Stimulated activated CD4-positive, alpha-beta T cell treated with anti-CD3 and anti-CD28 coated beads, Interleukin-1b, Interleukin-23, amount 100 ng/mL, for 24 hours (primary cell): ENCODE measurements at places on chromosomes 7 and 10.

DNA sequence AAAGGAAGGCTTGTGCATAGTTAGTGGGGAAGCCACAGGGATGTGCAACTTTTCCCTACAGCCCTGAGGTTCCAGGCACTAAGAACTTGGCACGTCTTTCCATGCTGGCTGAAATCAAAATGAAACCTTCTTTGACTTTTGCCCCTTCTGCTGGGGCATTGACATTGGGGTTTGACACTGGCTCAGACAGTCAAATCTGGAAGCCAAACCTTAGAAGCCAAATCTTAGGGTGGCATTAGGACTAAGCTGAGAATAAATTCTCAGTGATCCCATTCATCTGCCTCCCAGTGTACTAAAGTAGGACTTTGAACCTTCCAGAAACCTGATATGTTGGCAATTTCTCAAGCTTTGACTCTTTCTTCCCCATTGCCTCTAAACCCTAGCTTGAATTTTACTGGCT, 31.3 kb upstream of the INSYN2A start:
- DNase-seq: no peak

DNA sequence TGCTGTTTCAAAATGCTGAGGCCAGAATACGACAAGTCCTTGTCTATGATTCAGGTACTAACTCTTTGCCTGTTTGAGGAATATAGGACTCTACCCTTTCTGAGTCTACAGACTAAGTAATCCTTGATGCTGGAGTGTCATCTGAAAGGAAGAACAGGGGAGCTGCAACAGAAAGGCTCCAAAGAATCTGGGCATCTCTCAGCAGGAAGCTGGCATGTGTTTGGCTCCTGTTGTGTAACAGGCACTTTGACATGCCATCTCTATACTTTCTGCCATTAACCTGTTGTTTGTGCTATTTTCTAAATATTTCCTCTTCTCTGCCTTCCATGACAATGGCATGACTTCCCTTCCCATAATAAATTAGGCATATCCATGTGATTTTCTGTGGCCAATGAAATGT, 409.5 kb downstream of the ADRA2A start:
- DNase-seq: no peak

DNA sequence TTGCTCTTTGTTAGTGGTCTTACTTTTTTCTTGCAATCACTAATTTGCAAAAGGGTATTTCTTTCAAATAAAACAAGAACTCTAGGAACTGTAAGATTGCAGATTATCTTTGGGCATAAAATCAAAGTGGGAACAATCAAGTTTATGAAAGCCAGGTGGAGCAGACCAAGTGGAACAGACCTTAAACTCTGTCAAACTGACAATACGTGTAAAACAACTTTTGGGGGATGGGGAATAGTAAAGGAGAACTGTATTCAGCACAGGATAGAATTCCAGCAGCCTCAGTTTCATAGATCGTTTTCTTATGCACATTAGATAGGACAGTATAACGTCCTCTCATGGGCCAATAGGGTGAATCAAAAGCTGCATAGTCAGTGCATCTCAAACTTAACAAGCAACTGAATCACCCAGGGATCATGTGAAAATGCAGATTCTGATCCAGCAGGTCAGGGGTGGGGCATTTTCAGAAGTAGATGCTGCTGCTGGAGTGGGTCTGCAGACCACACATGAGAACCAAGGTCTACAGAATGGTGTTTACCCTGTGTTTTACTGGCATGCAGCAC, 120.7 kb downstream of the PIP4K2A start:
- DNase-seq: no peak

GRCh38 chr10:103396789-103397087, 312 bp downstream of the PDCD11 start:
- DNase-seq: no peak

DNA sequence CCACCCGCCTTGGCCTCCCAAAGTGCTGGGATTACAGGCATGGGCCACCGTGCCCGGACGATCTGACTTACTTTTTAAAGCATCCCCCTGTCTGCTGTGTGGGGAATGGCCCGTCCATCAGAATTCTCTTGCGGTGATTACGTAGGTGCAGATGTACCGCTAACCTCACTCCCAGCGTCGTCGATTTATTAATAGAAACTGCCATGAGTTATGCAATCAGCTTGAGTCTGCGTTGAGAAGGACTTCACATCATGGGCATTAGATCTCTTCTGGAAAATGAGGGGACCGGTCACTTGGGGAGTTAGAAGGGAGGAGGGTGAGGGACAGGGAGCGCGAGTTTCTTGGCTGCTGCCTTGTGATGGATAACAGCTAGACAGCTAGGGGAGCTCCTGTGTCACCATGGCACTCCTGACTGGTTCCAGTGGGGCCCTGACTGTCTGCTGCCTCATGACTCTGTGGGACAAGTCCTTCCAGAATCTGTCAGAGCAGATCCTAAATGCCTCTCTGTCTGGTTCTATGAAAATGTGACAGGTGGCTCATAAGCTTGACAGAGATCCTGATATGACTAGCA, 35.2 kb downstream of the POR start:
- no peak for DNase-seq
